ENCODE measurements at places on chromosomes 6 and 20.

GRCh38 chr6:21887231-21888185, 294.0 kb downstream of the SOX4 start:
- DNase-seq: no peak

DNA sequence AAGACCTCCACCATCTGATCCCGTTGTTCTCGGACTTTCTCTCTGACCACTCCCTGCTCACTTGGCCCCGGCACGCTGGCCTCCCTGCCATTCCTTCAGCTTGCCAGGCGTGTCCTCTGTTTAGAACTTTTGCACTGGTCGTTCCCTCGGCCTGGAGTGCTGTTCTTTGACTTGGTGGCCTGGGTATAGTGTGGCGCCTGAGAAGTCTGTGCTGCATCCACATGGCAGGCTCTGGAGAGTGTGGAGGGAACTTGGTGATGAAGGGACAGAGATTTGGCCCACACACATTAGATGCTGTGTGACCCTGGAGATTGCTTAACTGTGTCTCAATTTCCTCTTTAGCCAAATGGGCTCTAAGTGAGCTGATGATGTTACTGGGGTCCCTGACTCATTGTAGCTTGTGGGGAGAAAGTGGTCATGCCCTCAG, 13.0 kb upstream of the TGM2 start:
- no peak for DNase-seq

DNA sequence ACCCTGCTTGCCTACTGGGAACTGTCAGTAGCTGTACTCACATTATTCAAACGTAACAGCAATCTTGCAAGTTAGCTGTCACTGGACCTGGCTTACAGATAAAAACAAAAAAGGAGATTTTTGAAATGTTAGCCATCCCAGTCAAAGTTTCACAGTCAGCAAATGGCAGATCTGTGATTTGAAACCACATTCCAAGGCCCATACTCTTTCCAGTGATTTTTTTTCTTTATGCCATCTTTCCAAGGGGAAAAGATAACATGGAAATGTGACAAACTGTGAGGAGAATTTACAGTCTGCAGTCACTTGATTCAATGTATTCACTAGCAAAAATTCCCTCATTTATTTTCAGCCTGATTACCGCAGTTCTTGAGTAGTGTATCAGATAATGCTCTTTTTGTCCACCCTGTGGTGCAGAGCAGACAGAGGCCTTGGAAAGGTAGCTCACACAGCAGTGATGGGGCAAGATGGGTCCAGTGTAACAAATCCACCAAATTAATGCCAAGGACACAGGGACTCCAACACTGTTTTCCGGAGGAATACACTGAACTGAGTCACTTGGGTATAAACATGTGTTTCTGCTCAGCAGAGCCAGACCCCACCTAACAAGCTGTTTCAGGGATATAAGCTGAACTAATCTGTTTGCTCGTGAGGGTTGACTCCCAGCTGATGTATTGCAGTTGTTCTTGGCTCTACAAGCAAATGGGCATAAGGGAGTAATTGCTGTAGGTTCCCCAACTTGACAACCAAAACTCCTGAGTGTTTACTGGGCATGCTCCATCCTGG, 49.9 kb upstream of the ADGRF1 start:
- no peak for DNase-seq

- DNase-seq: no peak
Observed at GRCh38 chr6:25578538-25578937, 73.5 kb upstream of the SCGN start.

- DNase-seq: no peak
Observed at GRCh38 chr6:149723262-149723661, 5.4 kb upstream of the LATS1 start.

GRCh38 chr20:49862607-49863200, 50.1 kb downstream of the SLC9A8 start:
- no peak for DNase-seq

DNA sequence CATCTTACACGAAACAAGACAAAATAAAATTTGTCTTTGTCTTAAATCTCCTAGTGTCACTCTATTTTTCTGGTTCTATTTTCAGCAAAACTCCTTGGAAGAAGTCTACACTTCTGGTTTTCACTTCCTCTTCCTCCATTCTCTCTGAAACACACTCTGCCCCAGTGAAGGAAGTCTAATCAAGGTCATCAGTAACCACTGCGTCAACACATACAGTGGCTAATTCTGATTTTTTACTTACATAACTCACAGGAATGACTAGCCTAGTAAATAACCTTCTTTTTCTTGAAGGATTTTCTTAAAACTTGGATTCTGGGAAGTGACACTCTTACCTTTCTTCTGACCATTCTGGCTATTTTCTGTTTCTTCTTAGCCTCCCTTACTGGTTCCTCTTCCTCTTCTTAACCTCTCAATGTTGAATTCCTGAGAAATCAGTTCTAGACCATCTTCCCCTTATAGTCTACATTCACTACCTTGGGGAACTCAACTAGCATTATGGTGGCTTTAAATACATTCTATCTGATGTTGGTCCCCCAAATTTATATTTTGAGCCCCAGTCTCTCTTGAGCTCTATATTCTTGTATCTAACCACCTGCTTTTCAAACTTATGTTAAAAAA, 37.5 kb downstream of the AIG1 start:
- no peak for DNase-seq

- no peak for DNase-seq
Observed at GRCh38 chr6:100260584-100260983, 204.1 kb downstream of the SIM1 start.

GRCh38 chr6:109934293-109934692, 43.8 kb upstream of the GPR6 start:
- DNase-seq: no peak

DNA sequence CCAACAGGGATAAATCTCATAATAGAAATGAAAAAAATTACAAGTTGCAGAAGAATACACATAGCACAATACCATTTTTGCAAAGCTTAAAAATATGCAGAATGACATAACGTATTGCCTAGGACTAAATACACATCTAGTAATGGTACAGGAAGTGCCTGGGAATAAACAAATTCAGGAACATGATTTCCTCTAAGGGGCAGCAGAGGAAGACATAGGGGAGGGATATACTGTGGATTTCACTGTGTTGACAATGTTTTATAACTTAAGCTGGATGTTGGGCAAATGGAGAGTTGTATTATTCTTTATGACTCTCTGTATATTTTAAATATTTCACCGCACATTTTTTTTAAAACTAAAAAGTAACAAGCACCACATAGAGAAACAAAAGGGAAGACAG, 5.6 kb upstream of the GLO1 start:
- DNase-seq: no peak

- DNase-seq: no peak
Observed at GRCh38 chr6:82040405-82041221, 206.9 kb downstream of the IBTK start.

- no peak for DNase-seq
Observed at GRCh38 chr20:63622732-63623131, 4.2 kb downstream of the GMEB2 start.

DNA sequence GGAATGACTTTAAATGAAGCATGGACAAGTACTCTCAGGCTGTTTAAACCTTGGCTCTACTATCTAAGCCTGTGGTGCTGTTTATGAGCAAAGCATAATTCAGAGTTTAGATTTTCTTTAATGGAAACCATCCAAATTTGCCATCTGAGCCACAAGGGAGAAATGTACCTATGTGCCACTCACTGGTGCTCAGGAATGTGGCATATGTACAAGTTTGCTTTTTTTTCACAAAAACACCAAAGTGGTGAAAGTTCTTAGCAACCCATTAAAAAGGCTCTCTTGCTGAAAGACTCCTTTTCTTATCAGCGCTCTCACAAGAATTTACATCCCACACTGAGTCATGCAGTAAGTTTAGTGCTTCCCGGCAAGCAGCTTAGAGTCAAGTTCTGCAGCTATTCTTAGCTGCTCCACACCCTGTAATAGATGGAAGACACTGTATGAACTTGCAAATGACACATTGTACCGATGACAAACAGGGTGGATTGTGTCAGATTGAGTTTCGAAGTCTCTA, 57.3 kb upstream of the MLIP start:
- DNase-seq: no peak

DNA sequence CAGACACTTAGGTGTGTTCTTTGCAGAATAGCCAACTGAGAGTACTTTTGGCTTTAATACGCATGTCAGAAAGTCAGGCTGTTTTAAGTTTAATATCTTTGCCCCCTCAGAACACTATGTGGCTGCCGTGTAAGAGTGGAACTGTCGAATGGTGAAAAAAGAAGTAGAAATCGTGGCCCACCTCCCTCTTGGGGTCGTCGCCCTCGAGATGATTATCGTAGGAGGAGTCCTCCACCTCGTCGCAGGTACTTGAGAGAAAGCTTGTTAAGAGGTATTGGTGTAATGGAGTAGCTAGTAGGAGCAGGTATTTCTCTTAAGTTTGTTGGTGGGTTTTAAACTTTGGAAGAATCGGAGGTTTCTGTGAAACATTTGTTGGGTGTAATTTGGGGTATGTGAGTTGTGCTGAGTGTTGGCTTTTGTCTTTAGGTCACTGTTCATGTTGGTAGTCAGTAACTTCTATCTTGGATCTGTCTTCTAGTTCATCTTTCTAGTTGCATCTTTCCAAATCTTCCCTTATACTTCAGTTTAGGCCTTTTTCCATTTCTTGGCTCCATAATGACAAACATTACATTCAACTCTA, 4.7 kb downstream of the SRSF3 start:
- no peak for DNase-seq

GRCh38 chr6:30075790-30076732, 492 bp upstream of the RNF39 start:
- no peak for DNase-seq

GRCh38 chr20:49896204-49896603, 19.1 kb downstream of the SPATA2 start:
- no peak for DNase-seq

- no peak for DNase-seq
Observed at GRCh38 chr6:6859722-6860121, 248.0 kb upstream of the RREB1 start.

GRCh38 chr6:100962466-100962865, 81.3 kb upstream of the ASCC3 start:
- DNase-seq: no peak

GRCh38 chr6:3696525-3697088, 54.9 kb downstream of the PXDC1 start:
- DNase-seq: no peak

DNA sequence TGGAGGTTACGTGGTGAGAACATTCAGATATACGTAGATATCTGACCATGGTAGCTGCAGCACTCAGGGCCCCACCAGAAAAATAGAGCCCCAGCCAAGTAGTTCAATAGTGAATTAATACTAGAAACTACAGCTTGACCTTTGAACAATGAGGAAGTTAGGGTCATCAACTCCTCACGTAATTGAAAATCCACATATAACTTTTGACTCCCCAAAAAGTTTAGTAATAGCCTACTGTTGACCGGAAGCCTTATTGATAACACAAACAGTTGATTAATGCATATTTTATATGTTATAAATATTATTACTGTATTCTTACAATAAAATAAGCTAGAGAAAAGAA, 117.9 kb downstream of the SNX5 start:
- DNase-seq: no peak

- no peak for DNase-seq
Observed at GRCh38 chr6:148793721-148794120, 46.9 kb downstream of the UST start.

- no peak for DNase-seq
Observed at GRCh38 chr20:63417738-63418120, 54.7 kb downstream of the KCNQ2 start.

- no peak for DNase-seq
Observed at GRCh38 chr20:17634661-17635331, 47.2 kb downstream of the RRBP1 start.

DNA sequence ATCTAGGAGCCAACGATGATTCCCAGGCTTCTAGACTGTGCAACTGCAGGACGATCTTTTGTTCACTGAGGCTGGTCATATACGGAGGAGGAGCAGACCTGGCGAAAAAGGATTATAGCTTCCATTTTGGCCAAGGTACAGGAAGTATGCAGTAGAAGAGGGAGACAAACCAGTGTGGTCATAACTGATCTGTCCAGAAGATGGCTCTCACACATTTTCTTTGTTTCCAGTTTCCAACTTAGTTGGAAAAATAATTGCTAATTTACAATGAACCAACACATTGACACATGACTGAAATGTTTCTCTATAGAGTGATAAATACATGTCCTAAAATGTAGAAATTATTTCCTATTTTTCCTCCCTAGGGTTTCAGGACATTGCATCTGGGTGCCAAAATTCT, 364.1 kb upstream of the BTBD3 start:
- DNase-seq: no peak

- DNase-seq: no peak
Observed at GRCh38 chr20:32114305-32114960, 4.9 kb downstream of the TM9SF4 start.

- DNase-seq: no peak
Observed at GRCh38 chr6:16122197-16122596, 6.7 kb upstream of the MYLIP start.

DNA sequence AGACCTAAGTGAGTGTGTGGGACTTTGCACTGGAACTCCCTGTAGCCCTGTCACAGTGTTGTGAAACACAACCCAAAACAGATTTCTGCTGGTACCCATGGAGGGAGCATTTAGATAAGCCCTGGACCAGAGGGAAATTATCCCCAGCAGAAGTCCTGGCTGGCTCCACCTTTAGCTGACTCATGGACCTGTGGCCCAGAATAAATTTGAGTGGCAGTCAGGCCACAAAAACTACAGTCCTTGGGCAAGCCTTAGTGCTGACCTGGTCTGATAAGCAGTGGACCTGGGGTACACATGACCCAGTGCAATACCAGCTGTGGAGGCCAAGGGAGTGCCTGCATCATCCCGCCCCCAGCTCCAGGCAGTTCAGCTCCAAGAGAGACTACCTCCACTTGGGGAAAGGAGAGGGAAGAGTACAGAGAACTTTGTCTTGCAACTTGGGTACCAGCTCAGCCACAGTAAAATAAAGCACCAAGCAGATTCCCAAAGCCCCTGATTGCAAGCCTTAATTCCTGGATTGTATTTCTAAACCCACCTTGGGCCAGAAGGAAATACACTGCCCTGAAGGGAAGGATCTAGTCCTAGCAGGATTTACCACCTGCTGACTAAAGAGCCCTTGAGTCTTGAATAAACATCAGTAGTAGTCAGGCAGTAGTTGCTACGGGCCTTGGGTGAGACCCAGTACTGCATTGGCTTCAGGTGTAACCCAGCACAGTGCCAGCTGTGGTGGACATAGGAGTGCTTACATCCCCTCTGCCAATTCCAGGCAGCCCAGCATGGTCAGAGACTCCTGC, 140.4 kb upstream of the COL21A1 start:
- no peak for DNase-seq

DNA sequence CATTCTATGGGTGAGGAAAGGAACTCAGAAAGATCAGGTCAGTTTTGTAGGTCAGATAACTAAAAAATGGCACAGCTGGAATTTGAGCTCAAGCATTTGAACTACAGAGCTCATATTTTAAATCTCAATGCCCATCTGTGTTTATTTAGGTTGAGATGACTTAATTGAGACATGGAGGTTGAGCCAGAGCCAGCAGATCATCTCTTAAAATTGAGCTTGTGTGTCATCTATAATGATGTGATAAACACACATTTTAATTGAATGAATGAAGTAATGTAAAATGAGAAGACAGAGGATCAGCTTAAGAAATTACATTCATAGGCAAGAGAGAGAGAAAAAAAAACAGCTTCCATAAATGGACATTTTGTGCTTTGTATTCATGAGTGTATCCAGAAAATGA, 3.7 kb downstream of the MANEA start:
- DNase-seq: no peak

All from activated CD4-positive, alpha-beta T cell treated with anti-CD3 and anti-CD28 coated beads for 4 hours (primary cell).